ENCODE measurements at places on chromosomes 5 and 9. TPM values are rescaled to one million over a fixed set of nuclear protein-coding genes. Genes with fewer than 3 reads are reported as not detected.

- no peak for DNase-seq
Measured at GRCh38 chr9:21510806-21511205, 28.7 kb upstream of the IFNE start.

DNA sequence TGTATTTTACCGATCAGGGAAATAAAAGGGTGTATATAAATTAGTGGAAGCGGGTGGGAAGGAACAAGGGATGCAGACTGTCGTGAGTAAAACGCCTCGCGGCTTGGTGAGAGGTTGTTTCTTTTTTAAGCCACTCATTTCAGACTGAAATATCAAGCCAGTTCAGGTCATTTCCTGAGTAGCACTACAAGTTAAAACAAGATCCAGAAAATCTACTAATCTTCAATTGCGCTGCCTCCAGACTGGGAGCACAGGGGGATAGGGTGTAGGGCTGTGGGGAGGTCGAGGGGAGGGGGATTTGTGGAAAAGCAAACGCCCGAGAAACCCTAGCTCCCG is 140.8 kb downstream of the TSSK1B start:
- no peak for DNase-seq

The DMXL1 gene
- 28.7 TPM for total RNA-seq

The BNC2 gene
- total RNA-seq = 2.1 TPM
